Activated T-cell treated with anti-CD3 and anti-CD28 coated beads, Interleukin-2, amount 50 U/mL, for 72 hours (primary cell): ENCODE measurements at places on chromosomes 12 and 14. TPM values are rescaled to one million over a fixed set of nuclear protein-coding genes. Genes with fewer than 3 reads are reported as not detected.

Gene FAM186B
- 0.74 TPM for total RNA-seq

Gene SYT1
- not detected for total RNA-seq

Gene LBHD2
- not detected for total RNA-seq

Gene NFATC4
- total RNA-seq, result 2.6 TPM

Gene ABCB9
- total RNA-seq, result 4.9 TPM

Gene EFS
- 0.19 TPM for total RNA-seq

Gene SLC6A13
- 2.6 TPM for total RNA-seq

Gene RTN1
- total RNA-seq, result not detected

Gene PIANP
- 0.58 TPM for total RNA-seq

DNA sequence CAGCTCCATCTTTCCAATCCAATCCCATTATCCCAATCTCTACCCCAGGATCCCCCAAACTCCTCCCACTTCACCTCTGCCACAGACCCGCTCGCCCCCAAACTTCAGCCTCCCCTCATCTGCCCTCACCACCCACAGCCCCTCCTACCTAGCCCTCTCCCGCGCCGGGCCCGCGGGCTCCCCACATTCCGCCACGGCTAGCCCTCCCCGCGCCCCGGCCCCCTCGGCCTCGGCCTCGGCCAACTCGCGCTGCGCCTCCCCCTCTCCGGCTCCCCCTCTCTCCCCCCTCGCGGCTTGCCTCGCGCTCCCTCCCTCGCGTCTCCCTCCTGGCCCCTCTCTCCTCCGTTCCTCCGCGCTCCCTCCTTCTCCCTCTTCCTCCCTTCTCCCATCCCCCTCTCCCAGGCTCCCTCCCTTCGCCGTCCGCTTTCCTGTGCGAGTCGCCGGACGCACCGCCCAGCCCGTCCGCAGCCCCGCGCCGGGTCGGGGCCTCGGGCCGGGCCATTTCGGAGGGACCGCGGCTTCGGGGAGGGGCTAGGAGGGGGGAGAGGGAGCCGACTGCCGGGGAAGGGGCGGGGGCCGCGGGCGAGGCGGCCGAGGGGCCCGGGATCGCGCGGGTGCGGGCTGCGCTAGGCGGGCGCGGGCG, at the start of gene ATN1:
Gene ATN1 (plus strand): TSS at position 581 of the 643 bp plus-strand sequence. CDS start 6,043 bp downstream, outside the sequence.
- H3K4me3 ChIP-seq, result peak within 1 kb of the TSS; percentile 96
- H3K4me1 ChIP-seq, result peaks cover 69% of the 10 kb centered on the region
- H3K27ac ChIP-seq, result peak within 1 kb of the TSS; percentile 99
- H3K36me3 ChIP-seq, result peaks cover 2% of the 10 kb centered on the region

DNA sequence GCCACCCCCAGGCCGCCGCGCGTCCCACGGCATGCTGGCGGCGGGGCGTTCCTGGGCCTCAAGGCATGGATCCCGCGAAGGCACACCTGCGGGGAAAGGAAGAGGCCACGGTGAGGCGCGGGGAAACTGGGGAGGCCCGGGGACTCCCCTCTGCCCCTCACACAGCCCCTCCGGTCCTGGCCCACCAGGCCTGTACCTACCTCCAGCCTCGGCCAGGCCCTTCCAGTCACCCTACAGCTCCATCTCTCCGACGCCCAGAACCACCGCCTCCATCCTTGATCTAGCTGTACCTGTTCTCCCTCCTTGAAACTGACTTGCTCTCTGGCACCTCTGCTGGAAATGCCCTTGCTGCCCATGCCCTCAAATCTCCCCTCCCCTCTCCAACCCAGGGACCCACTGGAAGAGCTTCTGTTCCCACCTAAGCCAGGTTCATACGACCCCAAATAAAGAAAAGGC, 1.7 kb downstream of the ANKRD9 start:
- H3K36me3 ChIP-seq, result no peaks in the 10 kb centered on the region
- H3K4me3 ChIP-seq, result no peak overlapping the region
- no peaks in the 10 kb centered on the region for H3K27me3 ChIP-seq
- H3K4me1 ChIP-seq, result peaks cover 12% of the 10 kb centered on the region
- no peak for DNase-seq

GRCh38 chr12:13442457-13442856, 245.9 kb downstream of the EMP1 start:
- no peaks in the 10 kb centered on the region for H3K36me3 ChIP-seq
- no peaks in the 10 kb centered on the region for H3K4me1 ChIP-seq
- DNase-seq, result no peak
- no peak overlapping the region for H3K27ac ChIP-seq

- no peak overlapping the region for H3K27ac ChIP-seq
- no peak overlapping the region for H3K4me3 ChIP-seq
- no peak for DNase-seq
- H3K4me1 ChIP-seq, result peaks cover 15% of the 10 kb centered on the region
- H3K27me3 ChIP-seq, result no peaks in the 10 kb centered on the region
Measured at GRCh38 chr14:50669441-50669986, 1.4 kb upstream of the SAV1 start.

- DNase-seq, result no peak
- no peaks in the 10 kb centered on the region for H3K36me3 ChIP-seq
- H3K27ac ChIP-seq, result no peak overlapping the region
- no peaks in the 10 kb centered on the region for H3K4me1 ChIP-seq
Measured at GRCh38 chr14:93714605-93715004, 73.7 kb downstream of the PRIMA1 start.

DNA sequence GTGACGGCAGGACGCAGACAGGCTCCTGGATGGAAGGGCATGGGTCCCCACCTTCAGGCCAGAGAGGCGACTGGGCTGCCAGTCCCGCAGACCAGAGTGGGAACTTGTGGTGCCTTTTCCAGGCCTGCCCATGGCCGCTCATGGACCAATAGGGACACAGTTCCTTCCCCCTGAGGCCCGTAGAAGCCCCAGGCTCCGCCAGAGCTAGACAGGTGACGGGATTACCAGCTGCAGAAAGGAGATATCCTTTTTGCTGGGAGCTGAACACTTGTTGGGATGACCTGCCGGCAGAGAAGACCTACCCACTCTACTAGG, 73.6 kb upstream of the RASSF8 start:
- H3K27ac ChIP-seq, result no peak overlapping the region
- H3K4me1 ChIP-seq, result no peaks in the 10 kb centered on the region
- DNase-seq, result no peak
- no peaks in the 10 kb centered on the region for H3K36me3 ChIP-seq

DNA sequence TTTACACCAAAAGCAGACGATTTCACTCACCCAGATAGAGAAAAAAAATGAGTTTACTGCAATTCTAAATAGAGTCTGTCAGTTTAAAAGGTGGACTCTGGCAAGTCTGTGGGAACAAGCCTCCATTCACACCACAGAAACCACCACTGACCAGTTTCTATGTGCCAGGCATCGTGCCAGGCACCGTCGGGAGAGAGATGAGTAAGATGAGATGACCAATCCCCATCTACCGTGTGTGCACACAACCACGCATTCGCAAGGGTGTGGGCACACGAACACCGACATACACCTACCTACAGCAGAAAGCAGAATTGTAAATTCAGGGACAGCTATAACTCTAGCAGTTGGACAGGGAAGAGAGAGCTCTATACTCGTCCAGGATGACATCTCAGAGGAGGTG, 58.3 kb downstream of the PRIMA1 start:
- no peaks in the 10 kb centered on the region for H3K36me3 ChIP-seq
- DNase-seq, result no peak
- no peaks in the 10 kb centered on the region for H3K4me1 ChIP-seq
- H3K27me3 ChIP-seq, result no peaks in the 10 kb centered on the region
- no peak overlapping the region for H3K27ac ChIP-seq

DNA sequence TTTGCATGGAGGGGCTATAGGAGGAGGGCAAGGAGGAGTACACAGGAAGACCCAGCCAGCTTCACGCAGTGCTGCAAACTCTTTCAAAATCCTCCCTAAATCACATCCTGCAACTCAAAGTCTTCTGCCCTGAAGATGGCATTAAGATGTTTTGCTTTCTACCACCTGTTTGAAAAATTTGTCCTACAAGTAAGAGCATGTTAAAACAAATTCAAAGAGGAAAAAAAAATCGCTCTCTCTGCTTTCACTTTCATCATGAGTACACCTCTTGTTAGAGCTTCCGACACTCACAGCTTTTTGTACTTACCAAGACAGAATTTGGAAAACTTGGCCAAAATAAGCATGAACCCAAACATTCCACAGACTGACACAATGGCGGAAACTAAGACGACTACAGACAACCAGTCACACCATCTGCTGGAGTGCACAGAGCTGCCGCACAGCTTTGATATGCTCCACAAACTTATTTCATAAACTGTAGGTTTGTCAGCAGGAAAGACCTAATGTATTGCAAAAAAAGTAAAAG, 21.3 kb downstream of the GCH1 start:
- H3K4me3 ChIP-seq, result peak overlapping the region; percentile 95
- DNase-seq, result peak; percentile 26
- peaks cover 41% of the 10 kb centered on the region for H3K4me1 ChIP-seq

DNA sequence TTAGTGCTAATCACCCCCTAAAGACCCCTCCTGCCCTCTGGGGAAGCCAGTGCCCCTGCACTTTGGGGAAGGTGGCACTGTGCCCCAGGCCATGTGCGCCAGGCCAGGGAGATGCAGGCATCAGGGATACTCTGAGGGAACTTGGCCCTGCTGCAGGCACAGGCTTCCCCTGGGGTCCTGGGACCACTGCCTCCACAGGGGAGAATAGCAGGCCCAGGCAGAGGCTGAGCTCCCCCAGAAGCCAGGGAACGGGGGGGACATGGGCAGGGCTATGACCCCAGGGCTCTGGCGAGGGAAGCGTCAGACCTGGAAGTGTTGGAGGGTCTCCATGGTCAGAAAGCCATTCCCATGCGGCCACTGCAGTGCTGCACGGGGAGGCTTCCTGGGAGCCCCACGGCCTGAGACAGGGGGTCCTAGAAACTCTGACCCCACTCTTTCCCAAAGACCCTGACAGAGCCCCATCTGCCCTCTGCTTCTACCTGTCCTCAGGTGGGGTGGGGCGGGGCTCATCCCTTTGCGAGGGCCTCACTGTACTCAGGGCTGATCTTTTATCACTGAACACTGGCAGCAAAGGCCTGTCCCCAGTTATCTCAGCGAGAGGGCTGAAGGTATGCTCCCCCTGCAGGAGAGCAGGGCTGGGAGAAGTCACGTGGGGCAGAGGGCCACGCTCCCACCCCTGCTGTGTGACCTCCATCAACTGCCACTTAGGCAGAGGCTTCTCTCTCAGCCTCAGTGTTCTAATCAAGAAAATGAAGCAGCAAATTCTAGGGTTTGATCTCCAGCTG, 160.0 kb downstream of the CALM1 start:
- H3K27me3 ChIP-seq, result no peaks in the 10 kb centered on the region
- H3K27ac ChIP-seq, result no peak overlapping the region
- H3K36me3 ChIP-seq, result no peaks in the 10 kb centered on the region
- H3K4me3 ChIP-seq, result no peak overlapping the region
- no peak for DNase-seq
- H3K4me1 ChIP-seq, result no peaks in the 10 kb centered on the region

- H3K4me3 ChIP-seq, result peak overlapping the region; percentile 75
- no peak overlapping the region for H3K27ac ChIP-seq
- H3K27me3 ChIP-seq, result peaks cover 12% of the 10 kb centered on the region
- H3K4me1 ChIP-seq, result peaks cover 56% of the 10 kb centered on the region
- no peaks in the 10 kb centered on the region for H3K36me3 ChIP-seq
Measured at GRCh38 chr12:12033824-12034223, 36.9 kb upstream of the BCL2L14 start.

DNA sequence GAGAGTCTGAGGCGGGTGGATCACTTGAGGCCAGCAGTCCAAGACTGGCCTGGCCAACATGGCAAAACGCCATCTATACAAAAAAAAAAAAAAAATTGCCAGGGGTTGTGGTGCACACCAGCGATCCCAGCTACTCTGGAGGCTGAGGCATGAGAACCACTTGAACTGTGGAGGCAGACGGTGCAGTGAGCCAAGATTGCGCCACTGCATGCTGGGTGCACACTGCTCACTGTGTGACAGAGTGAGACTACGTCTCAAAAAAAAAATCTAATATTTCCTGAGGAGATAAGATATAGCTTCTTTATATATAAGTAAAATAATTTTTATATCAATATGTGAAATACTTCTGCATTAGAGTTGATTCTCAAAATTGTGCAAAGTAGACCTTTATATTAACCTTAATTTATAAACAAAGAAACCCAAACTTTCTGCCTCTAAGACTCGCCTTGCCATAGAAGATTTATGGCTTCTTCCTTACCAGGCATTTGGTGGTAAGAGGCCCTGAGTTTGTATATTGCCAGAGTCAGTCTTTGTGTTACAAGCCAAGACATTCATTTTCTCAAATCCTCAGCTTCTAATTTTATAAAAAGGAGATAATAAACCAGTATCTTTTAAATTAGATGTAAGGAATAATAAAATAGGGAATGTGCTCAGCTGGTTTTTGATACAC, 1226.7 kb downstream of the FLRT2 start:
- no peaks in the 10 kb centered on the region for H3K27me3 ChIP-seq
- no peak for DNase-seq

DNA sequence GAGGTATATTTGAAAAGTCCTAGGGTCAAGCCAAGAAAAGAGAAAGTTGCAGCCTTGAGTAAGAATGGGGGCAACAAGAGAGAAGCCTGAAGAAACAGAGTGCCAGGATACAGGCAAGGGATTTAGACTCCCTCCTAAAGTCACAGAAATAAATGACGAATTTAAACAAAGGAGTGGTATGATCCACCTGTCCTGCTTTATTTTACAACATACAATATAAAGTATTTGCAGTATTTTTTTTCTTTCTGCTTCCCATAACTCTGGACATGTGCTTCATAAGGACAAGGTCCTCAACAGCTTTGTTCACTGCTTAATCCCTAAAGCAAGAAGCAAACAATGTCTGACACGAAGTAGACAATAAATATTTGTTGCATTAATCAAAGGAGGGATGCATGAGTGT, 57.4 kb downstream of the IFNG start:
- no peak for DNase-seq
- H3K27ac ChIP-seq, result no peak overlapping the region
- peaks cover 7% of the 10 kb centered on the region for H3K27me3 ChIP-seq
- no peaks in the 10 kb centered on the region for H3K36me3 ChIP-seq

- peaks cover 6% of the 10 kb centered on the region for H3K27me3 ChIP-seq
- H3K4me3 ChIP-seq, result no peak overlapping the region
- H3K4me1 ChIP-seq, result peaks cover 11% of the 10 kb centered on the region
- no peak for DNase-seq
- no peak overlapping the region for H3K27ac ChIP-seq
Measured at GRCh38 chr14:103015426-103015825, 41.9 kb downstream of the CDC42BPB start.

GRCh38 chr14:102854091-102854703, 68.3 kb upstream of the AMN start:
- H3K4me3 ChIP-seq, result no peak overlapping the region
- no peaks in the 10 kb centered on the region for H3K27me3 ChIP-seq
- peak overlapping the region; percentile 68 for H3K27ac ChIP-seq
- H3K4me1 ChIP-seq, result peaks cover 35% of the 10 kb centered on the region

DNA sequence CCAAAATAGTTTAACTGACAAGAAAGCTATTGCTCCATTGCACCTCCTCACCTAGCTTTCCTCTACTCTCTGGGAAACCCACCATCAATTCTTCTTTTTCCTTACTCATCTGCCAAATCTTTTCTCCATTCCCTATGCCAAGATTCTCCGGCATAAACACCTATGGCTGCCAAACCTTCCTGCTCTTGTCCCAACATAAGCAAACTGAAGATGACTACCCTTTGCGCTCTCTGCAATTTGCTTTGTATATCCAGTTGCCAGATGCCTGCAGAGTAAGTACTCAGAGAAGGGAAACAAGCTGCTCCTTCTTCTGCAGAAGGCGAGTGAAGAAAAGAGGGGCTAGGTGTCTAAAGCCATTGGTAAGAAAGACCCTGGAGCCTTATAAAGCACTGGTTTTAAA, 11.5 kb downstream of the PTGER2 start:
- no peaks in the 10 kb centered on the region for H3K27me3 ChIP-seq
- H3K27ac ChIP-seq, result peak overlapping the region; percentile 5
- H3K36me3 ChIP-seq, result peaks cover 10% of the 10 kb centered on the region
- DNase-seq, result no peak
- H3K4me1 ChIP-seq, result peaks cover 68% of the 10 kb centered on the region
